ENCODE measurements at places on chromosomes 5 and 9. TPM values are rescaled to one million over a fixed set of nuclear protein-coding genes. Genes with fewer than 3 reads are reported as not detected.

- DNase-seq = no peak
Measured at GRCh38 chr5:33938507-33938796, 2.3 kb downstream of the RXFP3 start.

GRCh38 chr9:96719921-96720320 lies 58.0 kb downstream of the ZNF510 start:
- DNase-seq = no peak

DNA sequence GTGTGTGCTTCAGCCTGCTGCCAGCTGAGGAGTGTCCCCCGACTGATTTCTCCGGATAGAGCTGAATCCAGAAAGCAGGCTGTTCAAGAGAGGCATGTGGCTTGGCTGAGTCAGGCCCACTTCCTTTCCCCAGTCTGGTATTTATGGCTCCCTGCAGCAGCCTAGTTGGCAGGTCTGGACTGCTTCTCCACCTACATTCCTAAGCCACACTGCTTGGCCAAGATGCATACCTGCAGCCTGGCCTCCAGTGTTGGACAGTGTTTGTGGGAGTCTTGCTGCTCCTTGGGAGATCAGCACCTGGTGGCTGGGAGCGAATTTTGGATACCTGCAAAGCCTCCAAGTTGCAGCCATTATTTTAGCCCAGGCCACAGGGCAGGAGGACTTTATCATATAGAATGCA lies 670.8 kb downstream of the ACTL7B start:
- DNase-seq = no peak

Gene WNK2
- total RNA-seq = not detected

Gene ASS1
- total RNA-seq = 23.7 TPM

DNA sequence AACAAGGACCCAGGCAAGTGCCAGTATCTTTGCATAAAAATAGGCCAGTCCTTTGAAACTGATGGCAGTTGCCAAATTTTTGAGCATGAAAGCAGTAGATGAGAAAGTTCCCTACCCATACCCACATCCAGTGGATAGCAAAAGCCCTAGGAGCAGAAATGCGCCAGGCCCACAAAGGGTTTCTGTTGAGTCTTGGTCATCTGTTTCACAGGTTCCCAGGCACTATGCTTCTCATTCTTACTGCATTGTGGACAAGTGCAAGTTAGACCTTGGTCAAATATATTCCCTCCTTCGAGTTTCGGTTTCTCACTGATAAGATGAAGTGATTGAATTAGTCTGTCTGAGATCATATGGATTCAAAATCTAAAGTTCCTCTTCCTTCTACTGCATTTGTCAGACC lies 152.3 kb downstream of the NR3C1 start:
- no peak for DNase-seq

Gene SLIT3
- total RNA-seq = 12.5 TPM
